ENCODE measurements at places on chromosomes 7 and 10. TPM values are rescaled to one million over a fixed set of nuclear protein-coding genes. Genes with fewer than 3 reads are reported as not detected.

- DNase-seq, result no peak
Measured at GRCh38 chr10:3867454-3868270, 82.7 kb upstream of the KLF6 start.

- DNase-seq, result no peak
Measured at GRCh38 chr10:24008164-24009091, 200.5 kb upstream of the KIAA1217 start.

- DNase-seq, result no peak
Measured at GRCh38 chr7:48426966-48427555, 255.8 kb downstream of the ABCA13 start.

GRCh38 chr10:106874604-106874889, 290.0 kb downstream of the SORCS1 start:
- DNase-seq, result no peak

DNA sequence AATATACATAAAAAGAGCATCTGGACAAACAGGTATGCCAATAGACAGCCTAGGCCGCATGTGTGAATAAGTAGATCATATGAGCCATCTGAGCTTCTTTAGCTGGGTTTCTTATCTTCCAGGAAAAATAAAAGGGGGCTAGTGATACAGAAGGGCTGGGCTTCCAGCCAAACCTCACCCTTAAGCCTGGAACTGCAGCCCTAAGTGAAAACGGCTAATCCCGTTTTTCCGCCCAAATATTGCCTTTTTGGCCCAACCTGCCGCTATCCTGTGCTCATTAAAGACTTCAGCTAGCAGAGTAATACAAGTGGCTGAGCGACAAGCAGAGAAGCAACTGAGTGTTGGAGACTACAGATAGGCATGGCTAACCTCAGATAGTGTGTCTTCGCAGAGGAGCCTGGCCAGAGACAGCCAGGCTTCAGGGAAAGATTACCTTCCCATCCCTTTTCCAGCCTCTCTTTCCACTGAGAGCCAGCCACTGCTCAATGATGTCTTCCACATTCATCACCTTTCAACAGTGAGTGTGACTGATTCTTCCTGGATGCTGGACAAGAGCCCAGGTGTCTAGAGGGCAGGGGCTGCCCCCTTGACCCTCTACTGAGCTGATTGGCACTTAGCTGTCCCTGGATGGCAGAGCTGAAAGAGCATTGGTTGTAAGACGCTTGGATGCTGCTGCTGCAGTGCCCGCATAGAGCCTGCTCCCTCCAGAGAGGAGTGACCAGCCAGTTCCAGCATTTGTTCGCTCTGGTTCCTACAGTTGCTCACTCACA, 108.9 kb downstream of the ITGB8 start:
- DNase-seq, result no peak

DNA sequence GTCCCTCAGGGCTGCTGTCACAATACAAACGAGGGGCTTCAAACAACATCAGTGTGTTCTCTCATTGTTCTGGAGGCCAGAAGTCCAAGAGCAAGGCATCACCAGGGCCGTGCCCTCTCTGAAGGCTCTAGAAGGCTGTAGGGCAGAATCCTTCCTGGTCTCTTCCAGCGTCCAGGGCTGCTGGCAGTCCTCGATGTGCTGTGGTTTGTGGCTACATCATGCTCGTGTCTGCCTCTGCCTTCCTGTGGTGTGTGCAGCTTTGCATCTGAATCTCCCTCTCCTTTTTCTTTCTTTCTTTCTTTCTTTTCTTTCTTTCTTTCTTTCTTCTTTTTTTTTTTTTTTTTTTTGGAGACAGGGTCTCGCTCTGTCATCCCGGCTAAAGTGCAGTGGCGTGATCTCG, 103.5 kb downstream of the INSYN2A start:
- no peak for DNase-seq

DNA sequence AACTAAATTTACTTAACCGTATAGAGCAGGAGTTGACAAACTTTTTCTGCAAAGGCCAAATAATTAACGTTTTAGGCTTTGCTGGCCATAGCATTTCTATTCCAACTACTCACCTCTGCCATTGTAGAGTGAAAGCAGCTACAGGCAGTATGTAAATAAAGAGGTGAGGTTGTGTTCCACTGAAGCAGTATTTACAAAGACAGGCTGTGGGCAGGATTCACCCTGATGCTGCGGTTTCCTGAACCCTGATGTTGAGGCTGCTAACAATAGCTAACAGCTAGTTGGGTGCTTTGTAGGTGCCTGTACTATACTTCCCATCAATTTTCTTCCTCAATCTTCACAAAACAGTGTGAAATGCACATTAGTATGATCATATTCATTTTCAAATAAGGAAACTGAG, 47.0 kb upstream of the LAMB1 start:
- DNase-seq, result no peak

DNA sequence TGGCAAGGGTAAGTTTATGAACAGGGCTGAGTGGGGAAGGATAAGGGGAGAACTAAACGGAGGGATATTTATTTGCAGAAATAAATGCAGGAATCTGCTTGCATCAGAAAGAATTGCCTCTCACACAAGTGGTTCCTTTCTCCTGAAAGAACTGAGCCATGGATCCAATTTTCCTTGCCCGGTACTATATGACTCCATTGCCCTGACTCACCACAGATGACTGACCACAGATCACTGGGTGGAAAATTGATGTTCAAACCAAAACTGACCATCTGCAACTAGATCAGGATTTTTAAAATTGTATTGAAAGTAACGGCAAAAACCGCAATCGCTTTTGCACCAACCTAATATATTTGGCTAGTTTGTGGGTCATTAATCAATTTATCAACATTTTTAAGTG, 6.2 kb upstream of the MACC1 start:
- DNase-seq, result no peak

DNA sequence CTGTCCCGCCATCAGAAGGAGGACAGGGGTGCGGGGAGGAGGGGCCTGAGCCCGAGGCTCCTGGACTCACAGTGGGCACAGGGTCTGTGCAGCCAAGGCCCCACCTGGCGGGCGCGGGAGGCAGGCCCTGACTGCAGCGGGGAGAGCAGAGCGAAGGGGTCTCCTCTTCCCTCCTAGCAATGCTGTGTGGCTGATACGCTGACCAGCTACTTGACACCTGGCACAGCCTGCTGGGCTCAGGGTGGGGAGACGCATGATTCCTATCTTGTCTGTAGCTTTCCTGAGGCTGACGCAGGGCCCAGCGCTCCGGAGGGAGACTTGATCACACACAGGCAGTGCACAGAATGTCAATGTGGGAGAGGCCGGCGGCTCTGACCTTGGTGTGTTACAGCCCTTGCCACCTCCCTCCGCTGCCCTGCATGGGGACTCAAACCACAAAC, 174.9 kb downstream of the ELFN1 start:
- DNase-seq, result no peak

- no peak for DNase-seq
Measured at GRCh38 chr10:6143181-6143580, 54.3 kb downstream of the RBM17 start.

GRCh38 chr7:128406314-128407232, 3.2 kb downstream of the IMPDH1 start:
- DNase-seq, result no peak

DNA sequence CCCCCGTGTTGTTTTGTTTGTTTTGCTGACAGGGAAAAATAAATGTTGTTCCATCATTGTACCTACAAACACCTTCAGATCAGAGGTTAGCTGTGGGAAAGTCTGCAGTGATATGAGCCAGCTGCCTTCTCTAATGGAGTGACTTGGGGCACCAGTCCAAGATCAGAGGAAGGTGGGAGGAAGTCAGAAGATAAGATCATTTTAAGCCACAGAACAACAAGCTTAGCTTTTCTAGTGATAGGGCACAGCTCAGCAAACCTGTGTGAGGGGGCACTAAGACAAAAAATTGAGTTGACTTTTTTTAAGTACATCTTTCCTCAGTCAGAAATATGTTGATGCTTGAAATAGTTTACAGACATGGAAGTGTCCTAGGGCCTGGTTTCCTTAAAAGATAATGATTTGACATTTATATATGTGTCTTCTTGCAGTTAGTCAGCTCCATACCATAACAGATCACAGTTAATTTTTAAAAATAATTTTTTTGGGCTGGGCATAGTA, 240.3 kb upstream of the KAT6B start:
- DNase-seq, result no peak

GRCh38 chr7:25860275-25861163, 291.5 kb upstream of the NFE2L3 start:
- DNase-seq, result no peak

DNA sequence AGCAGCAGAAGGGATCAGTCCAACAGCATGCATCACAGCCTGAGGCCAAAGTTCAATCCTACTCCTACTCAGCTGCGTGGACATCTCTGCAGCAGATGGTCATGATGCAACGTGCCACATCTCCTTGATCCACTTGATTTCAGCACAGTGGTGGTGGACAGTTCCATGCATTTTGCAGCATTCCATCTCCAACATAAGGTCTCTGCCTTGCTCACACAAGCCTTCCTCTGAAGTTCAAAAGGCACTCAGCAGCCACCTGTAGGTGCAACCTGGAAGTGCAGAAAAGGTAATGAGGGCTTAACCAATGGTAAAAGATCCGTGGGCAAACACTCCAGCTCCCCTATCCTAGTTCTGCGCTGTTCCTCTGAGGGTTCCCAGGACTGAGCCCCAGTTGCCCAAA, 57.5 kb upstream of the CHCHD3 start:
- DNase-seq, result no peak

DNA sequence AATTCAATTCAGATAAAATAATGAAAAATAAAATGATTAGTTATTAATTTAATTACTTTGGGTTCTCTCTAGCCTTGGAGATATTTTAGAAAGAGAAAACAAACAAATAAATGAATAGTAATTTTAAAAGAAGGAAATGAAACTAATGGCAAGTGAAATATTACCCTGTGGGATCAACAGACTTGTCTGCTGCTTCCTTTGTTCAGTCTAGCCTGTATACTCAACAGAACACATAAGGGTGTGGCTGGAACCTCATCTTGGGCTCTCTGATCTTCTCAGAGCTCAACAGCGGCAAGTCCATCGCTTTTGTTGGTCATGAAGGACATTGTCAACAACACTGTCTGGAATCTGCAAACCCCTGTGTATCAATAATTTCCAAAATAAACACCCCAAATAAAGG, 904.9 kb downstream of the IPMK start:
- DNase-seq, result no peak

GRCh38 chr7:4248295-4248694, 433.8 kb upstream of the FOXK1 start:
- no peak for DNase-seq

- DNase-seq, result no peak
Measured at GRCh38 chr10:119893074-119893473, 544 bp downstream of the SEC23IP start.

DNA sequence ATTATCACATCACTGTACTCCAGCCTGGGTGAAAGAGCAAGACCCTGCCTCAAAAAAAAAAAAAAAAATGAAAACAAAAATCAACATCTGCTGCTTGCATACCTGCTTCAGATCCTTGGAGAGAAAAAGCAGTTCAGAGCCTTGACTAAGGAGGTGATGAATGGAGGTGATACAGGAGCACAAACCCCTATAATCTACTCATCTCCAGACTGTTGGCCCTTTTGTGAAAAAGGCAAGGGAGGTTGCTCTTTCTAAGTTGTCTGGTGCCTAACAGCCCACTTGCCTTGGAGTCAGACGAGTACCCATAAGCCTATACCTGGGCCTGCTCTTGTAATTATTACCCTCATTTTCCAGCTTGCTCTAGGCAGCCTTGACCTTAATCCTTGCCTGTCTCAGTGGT, 1.4 kb downstream of the SFXN2 start:
- DNase-seq, result no peak

- DNase-seq, result no peak
Measured at GRCh38 chr7:6478186-6478585, 30.4 kb upstream of the DAGLB start.

GRCh38 chr7:28748933-28749584, 209.1 kb downstream of the TRIL start:
- no peak for DNase-seq

- no peak for DNase-seq
Measured at GRCh38 chr7:97226541-97226940, 109.0 kb downstream of the SDHAF3 start.

GRCh38 chr7:28903730-28904577, 54.2 kb downstream of the TRIL start:
- DNase-seq, result no peak

GRCh38 chr7:148633761-148634160, 43.2 kb downstream of the C7orf33 start:
- DNase-seq, result no peak

- no peak for DNase-seq
Measured at GRCh38 chr7:85154282-85154937, 32.4 kb downstream of the SEMA3D start.

- no peak for DNase-seq
Measured at GRCh38 chr7:23093546-23093945, 12.0 kb upstream of the KLHL7 start.

DNA sequence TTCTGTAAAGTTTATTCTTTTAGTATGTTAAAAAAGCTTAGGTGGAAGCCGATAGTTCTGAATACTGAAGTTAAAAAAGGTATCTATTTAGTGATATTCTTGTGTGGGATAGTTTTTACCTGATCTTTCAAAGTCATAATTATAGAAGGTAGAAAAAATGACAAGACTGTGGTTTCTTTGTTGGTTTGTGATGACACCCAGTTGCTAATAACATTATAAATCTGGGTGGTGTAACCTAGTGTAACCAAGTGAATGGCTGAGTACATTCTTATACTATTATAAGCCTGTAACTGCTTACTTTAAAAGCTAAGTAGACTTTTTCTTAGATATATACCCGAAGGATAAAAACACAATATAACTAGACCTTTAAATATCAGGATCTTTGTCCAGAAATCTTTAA, 2.3 kb downstream of the CDK13 start:
- DNase-seq, result no peak

Gene LIPN
- 0.74 TPM for total RNA-seq

Gene ADARB2
- total RNA-seq, result 0.06 TPM

Gene GDF2
- not detected for total RNA-seq

Gene GIMAP7
- total RNA-seq, result 27.3 TPM

Gene HYAL4
- not detected for total RNA-seq

Gene MUC3A
- total RNA-seq, result 1.3 TPM

Gene XRCC2
- 0.29 TPM for total RNA-seq

Gene ADCYAP1R1
- 2.5 TPM for total RNA-seq

Gene JCAD
- total RNA-seq, result 31.7 TPM

Gene MUC12
- 0.32 TPM for total RNA-seq

Gene FAM24B
- 0.67 TPM for total RNA-seq

Gene PRKAR2B
- total RNA-seq, result 258 TPM

Gene NPY4R2
- 0.29 TPM for total RNA-seq

Gene FZD8
- total RNA-seq, result 13.0 TPM

Gene AKR1C3
- 192 TPM for total RNA-seq

Gene GRB10
- total RNA-seq, result 95.7 TPM

Gene HDAC9
- 21.7 TPM for total RNA-seq

Measured in mesenteric fat pad (tissue), 1 donor.